Central memory CD4-positive, alpha-beta T cell (primary cell): ENCODE measurements at places on chromosomes 4 and X.

DNA sequence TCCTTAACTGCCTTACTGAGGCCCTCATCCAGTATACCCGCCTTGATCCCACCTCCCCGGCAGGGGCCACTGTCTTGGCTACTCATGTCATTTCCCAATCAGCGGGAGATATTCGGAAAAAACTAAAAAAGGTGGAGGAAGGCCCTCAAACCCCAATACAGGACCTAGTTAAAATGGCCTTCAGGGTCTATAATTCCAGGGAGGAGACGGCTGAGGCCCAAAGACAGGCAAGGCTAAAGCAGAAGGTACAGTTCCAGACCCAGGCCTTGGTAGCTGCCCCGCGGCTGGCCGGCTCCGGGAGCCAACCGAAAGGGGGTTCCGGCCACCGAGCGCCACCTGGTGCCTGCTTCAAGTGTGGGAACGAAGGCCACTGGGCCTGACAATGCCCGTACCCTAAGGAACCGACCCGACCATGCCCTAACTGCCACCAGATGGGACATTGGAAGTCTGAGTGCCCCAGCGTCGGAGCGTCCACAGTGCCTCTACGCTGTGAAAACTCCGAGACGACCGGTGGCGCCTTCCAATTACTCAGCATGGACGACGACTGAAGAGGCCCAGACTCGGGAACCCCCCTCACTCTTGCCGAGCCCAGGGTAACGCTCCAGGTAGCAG, 959.6 kb downstream of the RPA4 start:
- DNase-seq, result no peak

GRCh38 chrX:134604701-134605311, 53.5 kb downstream of the PLAC1 start:
- DNase-seq, result no peak

GRCh38 chr4:26789208-26789607, 71.4 kb upstream of the STIM2 start:
- no peak for DNase-seq

DNA sequence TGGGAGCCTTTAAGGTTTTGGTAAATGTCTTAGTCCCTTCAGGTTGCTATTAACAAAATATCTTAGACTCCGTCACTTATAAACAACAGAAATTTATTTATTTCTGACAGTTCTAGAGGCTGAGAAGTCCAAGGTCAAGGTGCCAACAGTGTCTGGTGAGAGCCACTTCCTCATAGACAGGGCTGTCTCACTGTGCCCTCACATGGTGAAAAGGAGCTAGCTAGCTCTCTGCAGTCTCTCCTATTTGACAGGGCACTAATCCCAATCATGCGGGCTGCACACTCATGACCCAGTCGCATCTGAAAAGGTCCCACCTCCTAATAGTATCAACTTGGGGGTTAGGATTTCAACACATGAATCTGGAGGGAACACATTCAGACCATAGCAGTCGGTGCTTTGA, 63.4 kb upstream of the KLF3 start:
- DNase-seq, result no peak

- no peak for DNase-seq
Observed at GRCh38 chr4:39802005-39802404, 104.1 kb downstream of the UBE2K start.

GRCh38 chr4:24070117-24070516, 180.3 kb upstream of the PPARGC1A start:
- no peak for DNase-seq

DNA sequence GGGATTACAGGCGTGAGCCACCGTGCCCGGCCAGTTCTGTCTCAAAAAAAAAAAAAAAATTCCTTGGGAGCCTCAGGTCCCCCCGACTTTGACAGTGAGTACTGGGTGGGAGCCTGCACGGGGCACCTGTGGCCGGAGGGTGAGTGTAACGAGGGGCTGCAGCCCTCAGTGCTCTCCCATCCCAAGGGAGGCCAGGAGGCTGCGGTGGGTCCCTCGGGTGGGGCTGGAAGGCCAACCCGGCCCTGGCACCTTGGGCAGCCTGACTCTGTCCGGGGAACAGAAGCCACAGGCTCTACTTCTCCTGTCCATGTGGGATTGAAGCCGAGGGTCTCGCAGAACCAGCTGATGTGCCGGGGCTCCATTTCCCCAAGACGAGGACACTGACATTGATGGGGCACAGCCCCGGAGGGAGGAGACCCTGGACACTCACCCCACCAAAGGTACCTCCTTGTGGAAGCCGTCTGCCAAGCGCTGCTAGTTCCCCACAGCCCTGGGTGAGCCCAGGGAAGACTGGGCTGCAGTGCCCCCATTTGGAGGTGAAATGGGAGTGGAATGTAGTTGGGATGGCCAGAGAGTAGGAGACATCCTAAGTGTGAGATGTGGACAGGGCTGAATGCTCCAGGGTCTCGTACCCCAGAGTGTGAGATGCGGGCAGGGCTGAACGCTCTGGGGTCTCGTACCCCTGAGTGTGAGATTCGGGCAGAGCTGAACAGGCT, 2.3 kb upstream of the SLC26A1 start:
- DNase-seq, result no peak

- DNase-seq, result no peak
Observed at GRCh38 chr4:140790765-140791164, 34.6 kb upstream of the TBC1D9 start.

DNA sequence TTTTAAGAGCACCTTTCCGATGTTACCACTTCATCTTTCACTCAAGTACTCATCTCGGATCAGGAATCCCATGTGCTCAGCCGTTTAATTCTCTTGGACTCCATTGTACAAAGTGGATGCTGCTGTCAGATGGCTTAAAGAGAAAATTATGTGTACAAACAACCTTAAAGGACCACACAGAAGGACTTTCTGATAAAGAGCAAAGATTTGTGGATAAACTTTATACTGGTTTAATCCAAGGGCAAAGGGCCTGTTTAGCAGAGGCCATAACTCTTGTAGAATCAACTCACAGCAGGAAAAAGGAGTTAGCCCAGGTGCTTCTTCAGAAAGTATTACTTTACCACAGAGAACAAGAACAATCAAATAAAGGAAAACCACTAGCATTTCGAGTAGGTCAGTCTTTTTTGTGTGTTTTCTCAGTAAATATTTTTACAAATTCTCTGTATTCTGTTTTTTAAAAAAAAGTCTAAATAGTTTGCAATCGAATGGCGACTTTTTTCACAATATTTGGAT, 20.1 kb downstream of the MMAA start:
- no peak for DNase-seq
